ENCODE measurements at places on chromosomes 2 and 18.

DNA sequence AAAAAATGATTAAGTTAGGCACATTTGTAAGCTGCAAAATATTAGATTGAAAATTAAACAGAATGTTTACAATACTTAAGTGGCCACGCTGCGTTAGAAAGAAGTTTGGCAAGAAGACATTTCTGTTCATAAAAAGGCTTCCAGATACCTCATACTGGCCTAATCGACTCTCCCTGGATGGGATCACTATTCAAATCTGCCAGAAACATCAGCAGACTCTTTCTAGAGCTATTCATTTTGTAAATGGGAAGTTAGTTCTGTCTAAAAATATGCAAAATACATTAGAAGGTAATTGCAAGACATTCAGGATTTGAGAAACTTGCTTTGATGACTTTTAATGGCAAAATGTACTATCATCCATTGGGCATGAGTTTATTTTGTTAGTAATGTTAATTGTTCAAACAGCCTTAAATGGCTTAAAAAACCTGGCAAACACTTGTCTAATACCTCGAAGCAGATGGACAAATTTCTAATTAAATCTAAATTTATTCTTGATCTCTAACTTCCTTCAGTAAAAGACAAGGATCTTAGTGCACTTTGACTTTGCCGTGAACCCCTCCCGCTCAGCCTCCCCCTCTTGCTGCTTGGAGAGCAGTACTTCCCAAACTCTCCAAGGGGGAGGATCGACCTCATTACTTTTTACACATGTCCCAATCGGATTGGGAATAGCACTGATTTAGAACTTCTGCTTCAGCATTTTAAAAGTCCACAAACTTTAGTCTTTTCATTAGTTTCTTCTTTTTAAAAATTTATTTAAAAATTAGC is 103.5 kb downstream of the SMIM21 start:
- no peak for DNase-seq

DNA sequence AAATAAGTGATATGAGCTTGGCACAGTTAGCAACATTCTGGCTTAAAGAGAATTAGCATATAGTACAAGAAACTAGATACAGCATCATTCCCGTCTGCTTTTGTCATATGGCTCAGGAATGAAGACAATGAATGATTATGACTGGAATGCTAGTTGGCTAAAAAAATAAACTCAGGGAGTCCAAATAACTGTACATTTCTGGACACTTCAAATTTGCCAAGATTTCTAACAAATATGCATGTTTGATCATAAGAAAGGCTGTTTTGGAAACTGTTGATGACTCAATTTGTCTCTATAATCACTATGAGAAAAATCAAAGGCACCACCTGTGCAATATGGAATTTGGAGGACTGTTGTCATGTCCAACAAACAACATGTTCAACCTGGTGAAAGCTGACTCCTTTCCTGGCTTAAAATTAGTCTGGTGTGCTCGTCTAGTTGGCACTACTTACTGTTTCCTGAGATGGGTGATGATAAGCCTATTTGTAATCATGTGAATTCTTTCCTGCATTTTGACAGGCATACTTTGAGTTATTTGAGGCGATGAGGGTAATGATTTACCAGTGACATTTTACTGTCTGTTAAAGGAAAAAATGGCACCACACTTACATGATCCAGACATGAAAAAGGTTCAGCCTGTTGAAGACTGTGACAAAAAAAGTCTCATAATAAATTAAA is 133.9 kb upstream of the CDH20 start:
- DNase-seq = no peak

DNA sequence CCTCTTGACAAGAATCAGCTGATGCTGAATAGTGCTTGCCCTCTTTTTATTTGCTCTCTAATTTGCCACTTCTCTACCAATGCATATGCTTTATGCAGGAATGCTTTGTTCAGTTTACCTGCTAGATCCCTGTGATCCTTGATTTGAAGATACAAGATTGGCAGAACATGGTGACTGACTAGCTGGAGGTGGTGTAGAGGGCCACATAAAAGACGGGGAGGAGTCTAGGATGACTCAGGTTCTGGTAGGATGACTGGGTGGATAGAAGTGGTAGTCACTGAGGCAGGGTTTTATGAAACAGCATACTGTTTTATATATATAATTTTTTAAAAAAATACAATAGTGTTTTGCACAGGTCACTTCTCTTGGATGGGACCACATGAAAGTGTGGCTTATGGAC is 6.3 kb upstream of the ADGRF3 start:
- DNase-seq = no peak

- no peak for DNase-seq
Observed at GRCh38 chr2:173571887-173572680, 217.4 kb downstream of the CDCA7 start.

DNA sequence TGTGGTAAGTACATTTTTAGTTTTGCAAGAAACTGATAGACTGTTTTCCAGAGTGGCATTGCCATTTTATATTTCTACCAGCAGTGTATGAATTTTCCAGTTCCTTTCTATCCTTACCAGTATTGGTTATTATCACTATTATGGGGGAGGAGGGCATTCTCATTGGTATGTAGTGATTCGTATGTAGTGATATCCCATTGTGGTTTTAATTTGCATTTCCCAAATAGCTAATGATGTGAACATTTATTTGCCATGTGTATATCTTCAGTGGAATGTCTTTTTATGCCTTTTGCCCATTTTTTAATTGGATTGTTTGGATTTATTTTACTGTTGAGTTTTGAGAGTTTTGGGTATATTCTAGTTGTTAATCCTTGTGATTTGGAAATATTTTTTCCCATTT is 16.9 kb downstream of the EIF5B start:
- DNase-seq = no peak

GRCh38 chr2:258933-259332 is 4.9 kb downstream of the SH3YL1 start:
- DNase-seq = no peak

DNA sequence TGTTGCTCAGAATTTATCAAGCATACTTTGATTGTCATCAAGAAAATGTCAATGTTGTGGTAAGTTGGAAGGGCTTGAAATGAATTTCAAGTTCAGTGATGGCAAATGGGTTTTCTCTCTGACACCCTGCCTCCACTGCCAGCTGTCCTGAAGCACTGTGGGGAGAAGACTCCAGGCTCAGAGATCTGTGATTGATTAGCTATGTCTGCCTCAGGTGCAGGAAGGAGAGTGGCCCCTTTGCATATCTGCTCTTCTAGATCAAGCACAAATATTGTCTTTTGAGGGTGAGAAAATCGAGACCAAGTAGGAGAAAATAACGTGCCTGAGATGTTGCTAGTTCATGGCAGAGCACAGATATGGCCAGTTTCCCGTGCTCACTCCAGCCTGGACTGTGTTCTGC is 178.8 kb upstream of the GLI2 start:
- no peak for DNase-seq

- no peak for DNase-seq
Observed at GRCh38 chr2:53530126-53530525, 237.5 kb upstream of the CHAC2 start.

- no peak for DNase-seq
Observed at GRCh38 chr18:12373116-12373770, 3.8 kb downstream of the AFG3L2 start.

- no peak for DNase-seq
Observed at GRCh38 chr2:186523791-186524190, 37.7 kb downstream of the ZC3H15 start.

DNA sequence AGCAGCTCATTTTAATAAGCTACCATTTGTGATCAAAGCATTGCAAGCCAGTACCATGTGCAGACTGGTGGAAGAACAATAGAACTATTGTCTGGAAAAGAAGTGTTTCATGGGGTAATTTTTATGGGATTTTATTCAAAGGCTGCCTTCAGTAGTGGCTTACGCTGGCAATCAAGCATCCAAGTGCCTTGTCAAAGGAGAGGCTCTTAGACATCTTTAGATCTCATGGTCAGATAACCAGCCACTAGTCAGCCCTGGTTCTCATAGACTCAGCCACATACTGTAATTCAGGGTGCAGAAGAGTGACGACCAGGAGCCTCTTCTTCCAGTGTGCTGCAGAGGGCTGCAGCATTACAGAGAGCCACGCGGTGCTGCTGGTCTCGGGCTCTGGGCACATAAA is 98.5 kb upstream of the NOSTRIN start:
- no peak for DNase-seq

Measured in stimulated activated CD8-positive, alpha-beta memory T cell treated with anti-CD3 and anti-CD28 coated beads, Interleukin-7, amount 100 ng/mL, for 1 hour (primary cell).